ENCODE measurements at places on chromosomes 7 and 10. TPM values are rescaled to one million over a fixed set of nuclear protein-coding genes. Genes with fewer than 3 reads are reported as not detected.

The DYDC2 gene
- total RNA-seq = not detected

The BTAF1 gene
- total RNA-seq = 76.9 TPM

The GBX1 gene
- total RNA-seq = not detected

The NPM3 gene
- total RNA-seq = 12.4 TPM

The MSS51 gene
- 5.0 TPM for total RNA-seq

The TRIM50 gene
- not detected for total RNA-seq
